ENCODE measurements at places on chromosomes 7 and 10. TPM values are rescaled to one million over a fixed set of nuclear protein-coding genes. Genes with fewer than 3 reads are reported as not detected.

SLC26A4 gene
- 0.74 TPM for total RNA-seq

MYOF gene
- total RNA-seq = 138 TPM

PILRA gene
- not detected for total RNA-seq

FAM241B gene
- total RNA-seq = 0.45 TPM

HOGA1 gene
- 1.0 TPM for total RNA-seq

AMZ1 gene
- total RNA-seq = not detected

KCNIP2 gene
- total RNA-seq = 0.17 TPM

PLXNA4 gene
- under 0.01 TPM for total RNA-seq

NCF1 gene
- not detected for total RNA-seq

FOXP2 gene
- total RNA-seq = 1.9 TPM

EPHB4 gene
- 42.2 TPM for total RNA-seq

VGF gene
- total RNA-seq = 1.7 TPM

SUGCT gene
- total RNA-seq = 3.1 TPM

FKBP6 gene
- not detected for total RNA-seq

APBB1IP gene
- not detected for total RNA-seq

TUBAL3 gene
- not detected for total RNA-seq

CALHM3 gene
- total RNA-seq = not detected

CYP2W1 gene
- total RNA-seq = under 0.01 TPM

PAX2 gene
- total RNA-seq = not detected

PNLIPRP2 gene
- not detected for total RNA-seq

PRSS1 gene
- not detected for total RNA-seq

UPK3BL2 gene
- total RNA-seq = 0.45 TPM

GTF2IRD1 gene
- total RNA-seq = 19.0 TPM

EBLN1 gene
- total RNA-seq = not detected

SMKR1 gene
- total RNA-seq = not detected

CAV1 gene
- 638 TPM for total RNA-seq

ARHGEF35 gene
- total RNA-seq = 0.84 TPM

FAM24B gene
- total RNA-seq = 4.5 TPM

UNCX gene
- total RNA-seq = not detected

ENO4 gene
- total RNA-seq = 0.17 TPM

ZNF479 gene
- not detected for total RNA-seq

MBL2 gene
- not detected for total RNA-seq

PRSS2 gene
- 0.34 TPM for total RNA-seq

SLC13A1 gene
- total RNA-seq = not detected

SUN3 gene
- not detected for total RNA-seq

ELAPOR2 gene
- total RNA-seq = 4.4 TPM

PDE1C gene
- 2.9 TPM for total RNA-seq

TEX36 gene
- total RNA-seq = not detected

CFAP46 gene
- 3.9 TPM for total RNA-seq

SEMA3C gene
- total RNA-seq = 99.4 TPM

NODAL gene
- total RNA-seq = not detected

FKBP14 gene
- total RNA-seq = 14.6 TPM

AKR1C8 gene
- not detected for total RNA-seq

HOXA1 gene
- total RNA-seq = 0.45 TPM

GDF2 gene
- not detected for total RNA-seq

AKR1C3 gene
- 1.8 TPM for total RNA-seq

SMURF1 gene
- total RNA-seq = 9.4 TPM

ATRNL1 gene
- total RNA-seq = 1.6 TPM

CDC14C gene
- total RNA-seq = not detected

CALN1 gene
- under 0.01 TPM for total RNA-seq

TRIM50 gene
- total RNA-seq = not detected

SLC35B4 gene
- 10.9 TPM for total RNA-seq

CFAP70 gene
- under 0.01 TPM for total RNA-seq

SHH gene
- total RNA-seq = not detected

FFAR4 gene
- not detected for total RNA-seq

IGF2BP3 gene
- 38.2 TPM for total RNA-seq

ARPC1B gene
- total RNA-seq = 288 TPM
